Spinal cord (tissue), 10 donors: ENCODE measurements at places on chromosomes 6 and 20.
A peak's percentile ranks its signal among the peaks of the same experiment; 100 is the strongest.

DNA sequence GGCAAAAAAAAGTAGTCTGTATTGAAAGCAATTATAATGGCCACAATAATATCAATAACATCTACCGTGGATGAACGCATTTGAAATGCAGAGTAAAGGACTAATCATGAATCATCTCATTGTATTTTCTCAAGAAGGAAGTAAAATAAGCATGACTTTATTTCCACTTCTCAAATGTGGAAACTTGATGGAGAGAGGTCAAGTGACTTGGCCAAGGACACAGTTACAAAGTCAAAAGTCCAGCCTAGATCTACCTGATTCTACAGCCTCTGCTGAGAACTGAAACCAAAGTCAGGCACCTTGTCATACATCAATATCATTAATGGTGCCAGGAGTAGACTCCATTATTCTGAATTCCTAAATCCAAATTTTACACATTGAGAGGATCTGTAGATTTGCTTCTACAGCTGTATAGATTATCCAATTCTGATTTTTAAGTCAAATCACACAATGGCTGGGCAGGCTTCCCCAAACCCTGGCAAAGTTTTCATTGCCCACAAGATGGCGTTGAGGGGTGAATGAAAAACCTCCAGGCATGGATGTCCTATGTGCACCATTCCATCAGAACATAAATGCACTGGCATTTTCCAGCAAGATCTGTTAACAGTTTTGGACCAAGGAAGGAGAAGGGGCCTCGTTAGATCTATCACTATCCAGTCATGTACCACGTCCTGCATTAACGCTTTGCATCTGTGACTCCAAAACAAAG is 423.1 kb downstream of the MAFB start:
- no peak for DNase-seq
- no peak overlapping the region for H3K4me3 ChIP-seq
- H3K27me3 ChIP-seq, result no peaks in the 10 kb centered on the region
- H3K4me1 ChIP-seq, result no peaks in the 10 kb centered on the region

- no peak overlapping the region for H3K27ac ChIP-seq
- H3K4me1 ChIP-seq, result no peaks in the 10 kb centered on the region
- no peak overlapping the region for H3K4me3 ChIP-seq
- no peaks in the 10 kb centered on the region for H3K27me3 ChIP-seq
- H3K36me3 ChIP-seq, result no peaks in the 10 kb centered on the region
Measured at GRCh38 chr6:45212976-45213375, 115.2 kb upstream of the RUNX2 start.

DNA sequence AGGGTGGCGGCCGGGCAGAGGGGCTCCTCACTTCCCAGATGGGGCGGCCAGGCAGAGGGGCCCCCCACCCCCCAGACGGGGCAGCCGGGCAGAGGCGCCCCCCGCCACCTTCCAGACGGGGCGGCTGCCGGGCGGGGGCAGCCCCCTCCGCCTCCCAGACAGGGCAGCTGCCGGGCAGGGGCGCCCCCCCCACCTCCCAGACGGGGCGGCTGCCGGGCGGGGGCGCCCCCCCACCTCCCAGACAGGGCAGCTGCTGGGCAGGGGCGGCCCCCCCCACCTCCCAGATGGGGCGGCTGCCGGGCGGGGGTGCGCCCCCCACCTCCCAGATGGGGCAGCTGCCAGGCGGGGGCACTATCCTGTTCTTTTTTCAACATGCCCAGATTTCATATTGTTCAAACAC is 78.2 kb upstream of the DST start:
- no peaks in the 10 kb centered on the region for H3K36me3 ChIP-seq
- no peak for DNase-seq
- H3K4me3 ChIP-seq, result no peak overlapping the region

GRCh38 chr6:29647927-29648642 is 8.8 kb upstream of the MOG start:
- H3K27me3 ChIP-seq, result no peaks in the 10 kb centered on the region
- peaks cover 14% of the 10 kb centered on the region for H3K4me1 ChIP-seq

DNA sequence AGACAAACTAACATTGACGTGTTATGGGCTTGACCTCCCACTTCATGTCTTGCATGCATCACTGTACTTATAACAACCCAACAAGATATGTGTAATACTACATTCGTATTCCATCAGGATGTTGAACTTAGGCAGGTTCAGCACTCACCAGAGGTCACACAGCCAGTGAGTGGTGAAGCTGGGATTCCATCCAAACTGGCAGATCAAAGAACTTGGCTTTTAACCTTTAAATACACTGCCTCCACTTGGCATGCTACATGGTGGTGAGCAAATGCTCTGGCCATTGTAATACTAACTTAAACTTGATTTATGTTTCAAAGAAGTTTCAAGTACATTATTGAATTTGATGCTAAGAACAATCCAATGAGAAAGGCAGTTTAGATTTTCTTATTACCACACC is 10.7 kb upstream of the HDDC2 start:
- H3K4me1 ChIP-seq, result no peaks in the 10 kb centered on the region
- no peak overlapping the region for H3K4me3 ChIP-seq
- no peak overlapping the region for H3K27ac ChIP-seq
- no peaks in the 10 kb centered on the region for H3K36me3 ChIP-seq
- peak; percentile 23 for DNase-seq

- H3K4me3 ChIP-seq, result no peak overlapping the region
- no peaks in the 10 kb centered on the region for H3K27me3 ChIP-seq
- no peaks in the 10 kb centered on the region for H3K36me3 ChIP-seq
- no peak overlapping the region for H3K27ac ChIP-seq
Measured at GRCh38 chr6:166555086-166555485, 31.4 kb downstream of the RAMACL start.

DNA sequence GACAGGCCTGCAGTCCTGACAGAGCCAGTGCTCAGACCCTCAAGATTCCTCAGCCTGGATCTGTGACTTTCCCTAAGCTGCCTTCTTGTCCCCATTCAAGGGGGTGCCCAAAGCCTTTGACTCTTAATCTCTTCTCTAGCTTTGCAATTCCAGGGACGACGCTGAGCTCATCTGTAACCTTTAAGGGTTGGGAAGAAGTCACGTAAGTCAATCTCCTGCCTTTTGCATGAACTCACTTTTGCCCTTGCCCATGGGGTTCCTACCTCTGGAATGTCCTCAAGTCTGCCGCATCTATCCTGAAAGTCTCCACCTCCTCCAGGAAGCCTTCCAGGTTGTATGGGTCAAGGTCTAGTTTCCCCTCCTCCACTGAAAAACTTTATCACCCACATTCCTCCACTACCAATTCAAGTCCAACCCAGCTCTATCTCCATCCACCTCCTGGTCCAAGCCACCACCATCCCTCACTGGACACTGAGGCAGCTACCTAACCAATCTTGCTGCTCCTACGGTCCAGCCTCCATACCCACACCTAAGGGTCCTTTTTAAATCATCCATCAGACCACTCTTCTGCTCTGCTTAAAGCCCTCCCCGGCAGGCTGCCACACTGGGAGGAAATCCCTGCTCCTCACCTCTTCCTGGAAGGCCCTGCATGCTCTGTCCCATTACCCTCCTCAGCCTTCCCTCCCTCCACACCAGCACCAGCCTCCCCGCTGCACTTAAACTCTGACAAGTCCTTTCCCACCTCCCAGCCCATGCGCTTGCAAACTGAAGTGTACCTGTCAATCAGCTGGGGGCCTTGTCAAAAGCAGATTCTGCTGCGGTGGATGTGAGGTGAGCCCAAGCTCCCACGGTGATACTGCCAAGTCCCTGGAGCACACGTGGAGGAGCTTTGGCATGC is 29.7 kb downstream of the PREX1 start:
- DNase-seq, result no peak
- H3K27me3 ChIP-seq, result no peaks in the 10 kb centered on the region
- peaks cover 76% of the 10 kb centered on the region for H3K4me1 ChIP-seq
- H3K36me3 ChIP-seq, result peaks cover 2% of the 10 kb centered on the region

GRCh38 chr6:34644716-34645115 is 51.9 kb downstream of the ILRUN start:
- no peaks in the 10 kb centered on the region for H3K4me1 ChIP-seq
- H3K36me3 ChIP-seq, result peaks cover 3% of the 10 kb centered on the region
- no peak overlapping the region for H3K4me3 ChIP-seq
- H3K27me3 ChIP-seq, result no peaks in the 10 kb centered on the region
- no peak for DNase-seq
- no peak overlapping the region for H3K27ac ChIP-seq

- no peak overlapping the region for H3K4me3 ChIP-seq
- no peaks in the 10 kb centered on the region for H3K36me3 ChIP-seq
Measured at GRCh38 chr6:137536104-137536773, 42.0 kb upstream of the OLIG3 start.

GRCh38 chr6:3232017-3232945 is 4.8 kb upstream of the TUBB2B start:
- H3K4me1 ChIP-seq, result peaks cover 58% of the 10 kb centered on the region
- no peak for DNase-seq
- peak overlapping the region; percentile 98 for H3K4me3 ChIP-seq

- H3K4me3 ChIP-seq, result no peak overlapping the region
- no peak for DNase-seq
Measured at GRCh38 chr6:111353912-111354462, 129.0 kb downstream of the REV3L start.

DNA sequence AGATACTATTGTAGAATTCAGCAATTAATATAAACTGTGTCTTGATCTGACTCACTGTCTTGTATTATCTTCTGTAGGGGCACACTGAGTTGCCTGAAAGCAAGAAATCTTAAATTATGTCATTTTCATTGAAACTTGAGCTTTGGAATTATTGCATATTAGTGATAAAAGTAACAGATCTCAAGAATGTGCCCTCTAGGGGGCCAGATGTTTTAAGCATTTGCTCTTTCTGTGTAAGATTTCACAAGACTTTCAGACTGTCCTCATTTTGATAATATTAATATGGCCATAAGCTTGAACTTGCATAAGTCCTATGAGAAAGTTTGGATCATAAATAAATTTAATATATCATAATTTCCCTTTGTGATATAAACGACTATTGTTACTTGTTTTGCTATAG is 55.5 kb upstream of the MYO6 start:
- H3K4me3 ChIP-seq, result no peak overlapping the region
- H3K36me3 ChIP-seq, result peaks cover 41% of the 10 kb centered on the region
- H3K4me1 ChIP-seq, result no peaks in the 10 kb centered on the region
- no peaks in the 10 kb centered on the region for H3K27me3 ChIP-seq
- H3K27ac ChIP-seq, result no peak overlapping the region
- DNase-seq, result no peak

GRCh38 chr6:23414051-23414445 is 712.0 kb upstream of the NRSN1 start:
- H3K27me3 ChIP-seq, result no peaks in the 10 kb centered on the region
- H3K27ac ChIP-seq, result no peak overlapping the region
- H3K4me3 ChIP-seq, result no peak overlapping the region

DNA sequence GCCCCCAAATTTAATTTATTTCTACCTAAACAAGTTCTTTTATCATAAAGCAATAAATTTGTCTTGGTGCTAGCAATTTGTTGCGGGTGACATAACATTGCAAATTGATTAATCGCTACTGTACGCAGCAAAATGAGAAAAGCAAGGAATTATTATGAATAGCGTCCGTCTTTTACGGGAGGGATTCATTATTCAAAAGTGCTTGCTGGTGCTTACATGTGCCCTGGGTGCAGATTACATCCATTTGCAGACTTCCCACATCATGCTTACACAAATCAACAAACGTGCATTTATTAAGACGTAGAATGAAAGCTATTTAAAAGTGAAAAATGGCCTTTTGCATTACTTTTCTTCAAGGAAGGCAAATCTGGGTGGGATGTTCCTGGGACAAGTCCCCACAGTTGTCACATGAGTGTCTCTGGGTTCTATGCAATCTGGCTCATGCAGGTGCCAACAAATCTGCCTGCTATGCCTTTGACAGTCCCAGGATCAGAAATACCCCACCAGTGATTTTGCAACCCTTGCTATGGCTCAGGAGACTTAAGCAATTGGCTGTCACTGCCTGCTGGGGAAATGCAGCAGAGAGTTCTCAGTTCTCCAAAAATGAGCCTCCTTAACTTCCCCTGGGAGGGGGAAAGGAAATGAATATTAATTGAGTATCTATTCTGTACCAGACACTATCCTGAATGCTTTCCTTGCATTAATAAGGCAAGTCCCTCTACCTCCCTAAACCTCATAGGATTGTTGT is 30.1 kb upstream of the MAFB start:
- H3K27ac ChIP-seq, result no peak overlapping the region
- no peaks in the 10 kb centered on the region for H3K36me3 ChIP-seq
- H3K4me3 ChIP-seq, result no peak overlapping the region
- H3K4me1 ChIP-seq, result peaks cover 7% of the 10 kb centered on the region
- no peak for DNase-seq

DNA sequence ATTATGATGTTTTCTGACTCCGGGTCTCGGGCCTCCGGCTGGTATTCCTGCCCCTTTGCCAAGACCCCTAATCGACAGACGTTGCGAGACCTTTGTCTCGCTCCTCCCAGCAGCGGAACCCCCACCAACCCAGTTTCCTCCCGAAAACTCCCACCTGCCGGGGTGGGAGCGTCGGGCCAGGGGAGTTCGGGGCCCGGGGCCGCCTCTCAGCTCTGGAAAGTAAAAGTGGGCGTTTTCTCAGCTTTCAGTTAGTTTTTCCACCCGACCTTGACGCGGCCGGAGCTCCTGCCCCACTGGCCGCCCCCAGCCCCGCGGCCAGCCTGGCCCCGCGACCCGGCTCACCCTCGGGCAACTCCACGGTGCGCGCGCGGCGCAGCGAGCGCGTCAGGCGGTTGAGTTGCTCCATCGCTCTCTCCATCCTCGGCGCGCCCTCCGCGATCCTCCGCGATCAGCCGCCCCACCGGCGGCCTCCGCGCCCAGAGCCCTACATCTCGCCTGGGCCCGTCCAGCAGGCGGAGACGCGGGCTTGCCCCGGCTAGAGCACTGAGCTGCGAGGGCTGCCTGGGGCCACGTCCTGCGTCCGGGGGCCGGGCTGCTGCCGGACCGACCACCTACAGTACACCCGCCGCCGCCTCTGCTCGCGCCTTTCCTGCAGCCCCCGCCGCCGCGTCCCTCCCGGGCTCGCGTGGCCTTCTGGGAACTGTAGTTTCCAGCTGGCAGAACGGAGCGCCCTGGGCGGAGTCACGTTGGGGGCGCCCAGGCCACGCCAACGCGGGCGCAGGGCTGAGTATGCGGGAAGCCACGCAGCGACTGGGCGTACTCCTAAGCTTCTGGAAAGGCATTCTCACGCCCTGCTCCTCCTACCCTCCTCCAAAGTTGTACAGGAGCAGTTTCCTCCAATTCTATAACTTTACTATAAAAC is at the start of gene HACE1:
Gene HACE1 (minus strand): TSS at position 695 of the 922 bp plus-strand sequence. CDS start 277 bp downstream, at position 418.
- DNase-seq, result peak; percentile 81
- peaks cover 3% of the 10 kb centered on the region for H3K36me3 ChIP-seq
- no peaks in the 10 kb centered on the region for H3K27me3 ChIP-seq

DNA sequence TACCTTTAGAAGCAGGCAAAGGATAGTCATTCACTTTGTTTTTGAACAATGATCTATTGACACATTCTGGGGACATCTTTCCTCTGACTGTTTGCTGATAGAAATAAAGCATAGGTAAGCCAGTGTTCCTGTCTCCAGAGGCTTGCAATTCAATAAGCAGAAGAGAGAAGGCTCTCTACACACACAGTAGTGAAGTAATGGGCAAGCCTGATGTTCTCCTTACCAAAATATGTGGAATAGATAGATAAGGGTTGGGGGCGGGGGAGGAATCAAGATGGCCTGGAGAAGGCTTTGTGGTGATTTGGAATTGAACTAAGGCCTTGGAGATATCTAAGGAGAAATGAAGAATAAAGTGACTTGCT is 27.3 kb downstream of the PAQR8 start:
- no peak for DNase-seq
- H3K36me3 ChIP-seq, result no peaks in the 10 kb centered on the region
- H3K4me1 ChIP-seq, result peaks cover 11% of the 10 kb centered on the region
- peak overlapping the region; percentile 5 for H3K27ac ChIP-seq
- no peaks in the 10 kb centered on the region for H3K27me3 ChIP-seq
- H3K4me3 ChIP-seq, result no peak overlapping the region

- DNase-seq, result no peak
- no peaks in the 10 kb centered on the region for H3K27me3 ChIP-seq
- no peak overlapping the region for H3K4me3 ChIP-seq
- peak overlapping the region; percentile 4 for H3K27ac ChIP-seq
- H3K36me3 ChIP-seq, result no peaks in the 10 kb centered on the region
Measured at GRCh38 chr20:53900380-53900999, 169.9 kb downstream of the BCAS1 start.
